Stimulated activated CD8-positive, alpha-beta memory T cell treated with anti-CD3 and anti-CD28 coated beads, Interleukin-7, amount 100 ng/mL, for 4 hours (primary cell): ENCODE measurements at places on chromosomes 1 and 21.

GRCh38 chr1:36922593-36923426, 111.5 kb downstream of the GRIK3 start:
- DNase-seq: no peak

GRCh38 chr1:223125766-223126165, 17.3 kb downstream of the TLR5 start:
- DNase-seq: no peak

DNA sequence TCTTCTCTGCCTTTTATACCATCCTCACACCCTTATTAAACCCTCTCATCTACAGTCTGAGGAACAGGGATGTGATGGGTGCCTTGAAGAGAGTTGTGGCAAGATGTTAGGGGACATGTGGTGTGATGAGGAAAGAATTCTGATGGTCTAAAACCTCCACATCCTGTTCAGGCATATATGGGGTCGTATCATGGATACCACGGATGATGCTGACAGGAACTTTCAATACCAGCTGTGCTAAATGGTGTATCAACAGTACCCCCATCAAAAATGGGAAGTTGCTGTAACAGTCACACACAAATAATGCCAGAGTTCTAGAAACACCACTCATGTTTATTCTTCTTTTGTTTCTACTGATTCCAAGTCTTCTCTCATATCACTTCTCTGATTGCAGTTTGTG, 12.9 kb downstream of the OR2T6 start:
- DNase-seq: no peak

- no peak for DNase-seq
Measured at GRCh38 chr1:86464819-86465218, 3.9 kb upstream of the CLCA1 start.

- DNase-seq: no peak
Measured at GRCh38 chr1:111446967-111447892, 1.8 kb downstream of the WDR77 start.

DNA sequence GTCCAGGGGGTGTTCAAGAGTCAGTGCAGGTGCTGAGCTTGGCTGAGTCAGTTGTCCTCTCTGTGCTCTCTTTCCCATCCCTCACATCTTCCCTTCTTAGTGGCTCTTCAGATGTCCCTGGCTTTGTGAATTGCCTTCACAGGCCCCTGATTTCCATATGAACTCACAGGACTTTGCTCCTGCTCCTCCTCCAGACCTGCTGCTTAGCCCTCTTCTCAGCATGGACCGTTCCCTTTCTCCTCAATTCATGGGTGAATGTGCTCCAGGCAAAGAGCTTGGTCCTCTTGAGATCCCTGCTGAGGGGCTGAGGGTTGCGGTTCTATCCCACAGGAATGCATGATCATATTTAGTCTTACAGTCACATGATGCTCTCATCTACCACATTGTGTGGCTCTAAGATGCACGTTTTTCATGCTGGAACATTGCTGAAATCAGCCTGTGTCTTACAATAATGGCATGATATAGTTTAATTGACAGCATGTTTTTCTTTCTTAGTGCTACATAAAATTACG, 30.5 kb downstream of the CACNA1E start:
- no peak for DNase-seq
